MCF 10A (cell line): ENCODE measurements at places on chromosomes 6 and 20. TPM values are rescaled to one million over a fixed set of nuclear protein-coding genes. Genes with fewer than 3 reads are reported as not detected.
A peak's percentile ranks its signal among the peaks of the same experiment; 100 is the strongest.

APCDD1L gene
- 0.12 and 0.86 TPM in 2 replicates for total RNA-seq

TSPO2 gene
- total RNA-seq: not detected in 2 replicates

SYNDIG1 gene
- not detected in 2 replicates for total RNA-seq

TSBP1 gene
- not detected in 2 replicates for total RNA-seq

NHLRC1 gene
- not detected in 2 replicates for total RNA-seq

ZFAND3 gene
- total RNA-seq: 85.0 and 100 TPM in 2 replicates

MAS1 gene
- total RNA-seq: not detected in 2 replicates

RBBP8NL gene
- total RNA-seq: not detected in 2 replicates

HLA-DQA2 gene
- not detected in 2 replicates for total RNA-seq

STMND1 gene
- not detected in 2 replicates for total RNA-seq

C20orf204 gene
- 1.1 and 2.0 TPM in 2 replicates for total RNA-seq

DNA sequence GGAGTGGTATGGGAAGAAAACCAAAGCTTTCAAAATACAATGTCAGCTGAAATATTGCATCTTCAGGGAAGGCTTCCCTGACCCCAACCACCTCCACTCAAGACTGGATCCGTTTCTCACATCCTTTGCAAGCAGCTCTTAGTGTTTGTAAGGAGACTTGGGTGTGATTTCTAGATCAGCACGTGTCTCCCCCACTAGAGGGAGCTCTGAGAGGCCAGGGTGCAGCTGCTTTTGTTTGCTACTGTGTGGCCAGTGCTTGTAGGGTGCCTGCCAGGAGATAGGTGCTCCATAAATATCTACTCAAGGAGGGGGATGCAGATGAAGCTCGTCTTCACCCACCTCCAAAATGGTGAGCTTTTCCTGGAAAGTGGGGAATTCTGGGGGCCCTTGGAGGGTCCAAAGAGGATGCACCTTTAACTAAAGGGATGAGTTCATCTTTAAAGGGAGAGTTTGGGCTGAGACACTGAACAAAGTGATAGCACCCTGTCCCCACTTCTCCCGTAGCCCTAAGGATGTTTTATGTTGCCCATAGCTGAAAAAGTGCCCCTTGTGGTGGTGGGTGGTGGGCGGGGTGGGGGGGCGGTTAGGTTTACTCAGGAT is 52.6 kb upstream of the MAFB start:
- no peaks in the 10 kb centered on the region for H3K36me3 ChIP-seq
- peaks cover 14% of the 10 kb centered on the region for H3K27me3 ChIP-seq

DNA sequence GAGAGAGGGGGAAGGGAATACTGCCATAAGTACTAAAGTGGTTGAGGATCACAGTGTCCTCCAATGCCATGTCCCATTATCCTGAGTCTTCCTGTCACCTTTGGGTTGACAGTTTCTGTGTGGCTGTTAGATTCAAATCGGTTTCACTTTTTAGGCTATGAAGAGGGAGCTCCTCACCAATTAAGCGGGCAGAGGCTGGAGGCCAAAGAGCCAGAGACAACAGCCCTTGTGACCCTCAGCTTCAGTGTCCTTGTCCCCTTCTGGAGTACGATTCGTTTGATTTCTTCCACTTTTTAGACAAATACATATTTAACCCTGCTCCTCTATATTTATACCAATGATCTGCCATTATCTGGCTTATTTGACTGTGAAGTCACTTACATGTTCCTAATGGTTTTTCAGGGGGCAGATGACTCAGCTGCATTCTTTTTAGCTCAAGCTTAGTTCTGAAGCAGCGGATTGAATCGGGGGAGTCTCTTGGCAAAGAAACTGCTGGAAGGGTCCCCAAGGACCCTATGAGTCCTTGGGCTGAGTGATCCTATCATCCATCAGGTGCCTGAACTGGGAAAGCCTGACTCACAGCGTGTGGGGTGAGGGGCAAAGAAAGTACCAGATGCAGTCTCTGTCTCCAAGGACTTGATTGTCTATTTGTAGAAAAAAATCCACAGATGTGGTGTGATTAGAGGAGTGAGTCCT is 18.2 kb downstream of the FERMT1 start:
- DNase-seq: no peak
- peaks cover 67% of the 10 kb centered on the region for H3K36me3 ChIP-seq
- H3K27ac ChIP-seq: peak overlapping the region; percentile 63
- no peak overlapping the region for H3K4me3 ChIP-seq

- H3K4me1 ChIP-seq: no peaks in the 10 kb centered on the region
- H3K36me3 ChIP-seq: no peaks in the 10 kb centered on the region
- H3K27me3 ChIP-seq: no peaks in the 10 kb centered on the region
These were observed 100.4 kb downstream of the CD83 start for GRCh38 chr6:14217728-14218518.

DNA sequence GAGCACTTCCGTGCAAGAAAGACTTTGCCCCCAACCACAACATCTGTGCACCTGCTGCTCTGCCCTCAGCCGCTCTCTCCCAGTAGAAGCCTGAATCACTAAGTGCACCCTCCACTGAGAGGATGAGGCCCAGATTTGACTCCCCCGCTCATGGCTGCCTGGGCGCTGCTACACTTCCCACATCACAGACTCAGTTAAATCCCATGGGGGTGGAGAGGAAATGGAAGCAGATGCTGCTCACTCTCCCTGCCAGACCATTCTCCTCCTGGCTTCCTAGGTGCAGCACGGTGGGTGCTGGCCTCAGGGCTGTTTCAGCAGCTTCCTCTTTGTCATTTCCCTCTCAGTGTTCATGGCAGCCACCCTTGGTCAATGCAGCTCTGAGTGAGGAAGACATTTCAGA is 4.8 kb downstream of the CST5 start:
- H3K4me3 ChIP-seq: no peak overlapping the region
- DNase-seq: no peak
- H3K4me1 ChIP-seq: no peaks in the 10 kb centered on the region

GRCh38 chr6:169933839-169934698 is 182.6 kb downstream of the ERMARD start:
- H3K4me3 ChIP-seq: no peak overlapping the region
- no peaks in the 10 kb centered on the region for H3K4me1 ChIP-seq
- H3K36me3 ChIP-seq: no peaks in the 10 kb centered on the region

DNA sequence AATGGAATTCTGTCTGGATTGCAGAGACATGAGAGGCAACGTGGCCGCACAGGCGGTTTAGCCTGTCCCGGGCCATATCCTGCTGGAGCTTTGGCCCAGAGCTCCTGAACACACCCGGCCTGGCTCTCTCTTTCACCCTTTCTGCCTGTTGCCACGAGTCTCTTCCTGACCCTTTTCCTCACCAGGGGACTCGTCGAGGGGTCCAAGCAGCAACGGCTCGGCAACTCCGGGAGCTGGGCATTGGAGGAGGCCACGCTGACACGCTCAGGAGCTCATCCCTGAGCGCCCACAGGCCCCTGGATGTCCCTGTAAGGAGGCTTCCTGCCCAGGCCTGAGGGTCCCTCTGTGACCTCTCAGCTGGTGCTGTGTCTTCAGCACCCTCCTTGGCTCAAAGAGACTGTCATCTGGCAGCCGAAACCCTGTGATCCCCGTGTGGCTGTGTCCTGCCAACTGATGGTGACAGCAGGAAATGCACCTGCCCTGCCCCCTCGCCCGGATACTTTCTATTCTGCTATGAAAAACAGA is 103.8 kb downstream of the RNASET2 start:
- H3K4me1 ChIP-seq: no peaks in the 10 kb centered on the region
- peaks cover 56% of the 10 kb centered on the region for H3K27me3 ChIP-seq
- H3K27ac ChIP-seq: no peak overlapping the region
- no peak overlapping the region for H3K4me3 ChIP-seq

GRCh38 chr6:160391419-160392116 is 43.4 kb downstream of the SLC22A3 start:
- peak overlapping the region; percentile 38 for H3K4me3 ChIP-seq
- H3K36me3 ChIP-seq: no peaks in the 10 kb centered on the region
- H3K4me1 ChIP-seq: peaks cover 51% of the 10 kb centered on the region

DNA sequence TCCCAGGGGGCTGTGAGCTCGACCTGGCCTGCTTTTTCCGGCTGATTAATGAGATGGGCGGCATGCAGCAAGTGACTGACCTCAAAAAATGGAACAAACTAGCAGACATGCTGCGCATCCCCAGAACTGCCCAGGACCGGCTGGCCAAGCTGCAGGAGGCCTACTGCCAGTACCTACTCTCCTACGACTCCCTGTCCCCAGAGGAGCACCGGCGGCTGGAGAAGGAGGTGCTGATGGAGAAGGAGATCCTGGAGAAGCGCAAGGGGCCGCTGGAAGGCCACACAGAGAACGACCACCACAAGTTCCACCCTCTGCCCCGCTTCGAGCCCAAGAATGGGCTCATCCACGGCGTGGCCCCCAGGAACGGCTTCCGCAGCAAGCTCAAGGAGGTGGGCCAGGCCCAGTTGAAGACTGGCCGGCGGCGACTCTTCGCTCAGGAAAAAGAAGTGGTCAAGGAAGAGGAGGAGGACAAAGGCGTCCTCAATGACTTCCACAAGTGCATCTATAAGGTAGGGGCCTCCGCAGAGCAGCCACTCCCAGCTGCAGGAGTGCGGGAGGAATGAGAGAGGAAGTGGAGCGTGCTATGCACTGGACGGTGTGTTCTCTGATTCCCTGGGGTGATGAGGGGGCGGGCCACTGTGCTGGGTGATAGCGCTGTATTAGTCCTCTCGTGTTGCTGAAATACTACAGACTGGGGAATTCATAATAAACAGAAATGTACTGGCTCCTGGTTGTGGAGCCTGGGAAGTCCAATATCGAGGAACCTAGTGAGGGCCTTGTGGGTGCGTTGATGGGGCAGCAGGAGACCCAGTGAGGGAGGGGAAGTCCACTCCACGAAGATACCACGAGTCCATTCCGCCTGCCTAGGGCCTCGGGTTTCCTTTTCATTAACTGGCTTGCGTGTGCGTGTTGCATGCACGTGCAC is 161.7 kb downstream of the DTNBP1 start:
- DNase-seq: no peak
- no peak overlapping the region for H3K27ac ChIP-seq

- H3K4me3 ChIP-seq: no peak overlapping the region
- H3K4me1 ChIP-seq: no peaks in the 10 kb centered on the region
- no peak for DNase-seq
These were observed 40.6 kb downstream of the TXLNB start for GRCh38 chr6:139251045-139251690.

DNA sequence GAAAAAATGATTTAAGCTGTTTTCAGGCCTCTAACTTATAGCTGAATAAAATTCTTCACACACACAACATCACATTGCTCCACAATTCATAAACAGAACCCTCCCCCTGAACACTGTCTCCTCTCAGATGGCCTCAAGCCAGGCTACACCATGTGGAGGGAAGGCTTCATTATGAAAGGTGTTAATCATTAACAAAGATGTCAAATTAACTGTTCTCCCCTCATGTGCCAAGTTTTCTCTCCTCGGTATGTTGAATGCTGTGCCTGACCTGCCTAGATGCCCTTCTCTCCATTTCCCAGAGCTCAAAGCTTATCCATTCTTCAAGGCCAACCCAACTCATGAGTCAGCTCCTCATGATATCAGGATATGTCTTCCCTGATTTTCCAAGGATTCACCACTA is 210.4 kb downstream of the GMDS start:
- no peak overlapping the region for H3K27ac ChIP-seq
- DNase-seq: no peak
- H3K4me1 ChIP-seq: peaks cover 6% of the 10 kb centered on the region
- H3K27me3 ChIP-seq: no peaks in the 10 kb centered on the region

- peaks cover 2% of the 10 kb centered on the region for H3K4me1 ChIP-seq
- peaks cover 13% of the 10 kb centered on the region for H3K27me3 ChIP-seq
- H3K4me3 ChIP-seq: no peak overlapping the region
- no peaks in the 10 kb centered on the region for H3K36me3 ChIP-seq
- H3K27ac ChIP-seq: no peak overlapping the region
These were observed 74.6 kb downstream of the GRM4 start for GRCh38 chr6:34071136-34071883.

DNA sequence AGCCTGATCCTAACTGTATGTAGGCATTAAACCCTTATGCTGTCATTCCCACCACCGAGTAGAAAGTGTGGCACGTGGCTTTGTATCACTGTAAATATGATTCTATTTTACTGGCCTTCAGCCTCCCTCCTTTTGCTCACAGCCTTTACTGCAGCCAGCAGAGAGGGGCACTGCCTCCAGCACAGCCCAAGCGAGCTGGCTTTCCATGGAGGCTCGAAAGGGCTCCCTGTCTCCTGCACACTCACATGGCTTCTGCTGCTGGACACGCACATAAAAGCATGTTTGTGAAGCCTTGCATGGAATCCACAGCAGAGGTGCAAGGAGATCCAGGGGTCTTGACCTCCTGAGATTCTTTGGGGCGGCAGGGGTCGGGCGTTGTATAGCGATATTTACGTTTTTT is 51.3 kb downstream of the RNASET2 start:
- no peak overlapping the region for H3K4me3 ChIP-seq
- no peak overlapping the region for H3K27ac ChIP-seq
- no peaks in the 10 kb centered on the region for H3K4me1 ChIP-seq
- peaks cover 45% of the 10 kb centered on the region for H3K27me3 ChIP-seq

DNA sequence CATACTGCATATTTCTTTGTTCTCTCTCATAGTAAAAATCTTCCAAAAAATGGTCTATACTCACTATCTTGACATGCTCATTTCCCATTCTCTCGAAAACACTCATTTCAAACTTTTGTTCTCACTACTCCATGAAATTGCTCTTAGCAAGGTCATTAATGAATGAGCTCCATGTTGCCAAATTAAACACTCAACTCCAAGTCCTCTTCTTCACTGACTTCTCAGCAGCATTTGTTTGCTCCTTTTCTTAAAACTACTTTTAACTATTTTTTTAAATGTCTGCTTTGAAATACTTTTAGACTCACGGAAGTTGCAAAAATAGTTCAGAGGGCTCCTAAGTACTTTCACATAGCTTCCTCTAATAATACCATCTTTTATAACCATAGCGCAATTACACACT is 274.0 kb upstream of the PREP start:
- no peaks in the 10 kb centered on the region for H3K4me1 ChIP-seq
- H3K27me3 ChIP-seq: no peaks in the 10 kb centered on the region
- no peak overlapping the region for H3K4me3 ChIP-seq
- H3K36me3 ChIP-seq: no peaks in the 10 kb centered on the region
- DNase-seq: no peak

- H3K27me3 ChIP-seq: no peaks in the 10 kb centered on the region
- H3K4me3 ChIP-seq: no peak overlapping the region
- H3K36me3 ChIP-seq: no peaks in the 10 kb centered on the region
- no peak for DNase-seq
- H3K27ac ChIP-seq: no peak overlapping the region
- no peaks in the 10 kb centered on the region for H3K4me1 ChIP-seq
These were observed 80.2 kb upstream of the PRDM1 start for GRCh38 chr6:106005954-106006353.

GRCh38 chr6:100613656-100614055 is 148.9 kb upstream of the SIM1 start:
- no peak for DNase-seq
- H3K4me1 ChIP-seq: peaks cover 13% of the 10 kb centered on the region
- H3K27me3 ChIP-seq: no peaks in the 10 kb centered on the region
- H3K27ac ChIP-seq: no peak overlapping the region

DNA sequence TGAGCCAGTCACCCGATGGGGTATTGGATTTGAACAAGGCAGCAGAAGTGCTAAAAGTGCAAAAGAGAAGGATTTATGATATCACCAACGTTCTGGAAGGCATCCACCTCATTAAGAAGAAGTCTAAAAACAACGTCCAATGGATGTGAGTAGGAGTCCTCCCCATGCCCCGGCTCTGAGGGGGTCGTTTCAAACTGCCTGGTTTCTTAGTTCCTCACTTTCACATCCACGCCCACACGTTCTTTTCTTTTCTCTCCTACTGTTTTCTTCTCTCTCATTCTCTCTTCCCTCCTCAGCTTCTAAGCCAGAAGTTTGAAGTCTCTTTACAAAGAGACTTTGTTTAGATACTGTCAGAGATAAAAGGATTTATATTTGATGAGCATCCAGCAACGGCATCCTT is 53.0 kb upstream of the CDKAL1 start:
- no peak overlapping the region for H3K27ac ChIP-seq
- H3K36me3 ChIP-seq: peaks cover 35% of the 10 kb centered on the region
- H3K4me1 ChIP-seq: peaks cover 11% of the 10 kb centered on the region
- no peak for DNase-seq
- H3K27me3 ChIP-seq: no peaks in the 10 kb centered on the region
- H3K4me3 ChIP-seq: no peak overlapping the region
